GM04504 (cell line): ENCODE measurements at places on chromosomes 3 and 15.

DNA sequence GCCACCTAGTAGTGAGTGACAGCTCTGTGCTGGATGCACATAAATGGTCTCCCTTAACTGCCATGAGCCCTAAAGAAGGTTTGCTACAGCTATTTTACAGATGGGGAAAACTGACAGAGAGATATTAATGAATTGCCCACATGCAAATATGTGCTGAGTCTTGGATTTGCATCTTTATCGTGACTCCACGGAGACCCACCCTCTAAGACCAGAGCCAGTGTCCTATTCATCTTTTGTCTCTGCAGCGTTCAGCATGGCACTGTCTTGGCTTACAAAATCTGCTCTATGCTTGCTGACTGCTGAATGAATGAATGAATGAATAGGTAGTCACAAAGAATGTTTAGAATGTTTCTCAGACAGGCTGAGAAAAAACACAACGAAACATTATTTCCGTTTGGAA lies 48.3 kb downstream of the BTD start:
- no peak for DNase-seq

DNA sequence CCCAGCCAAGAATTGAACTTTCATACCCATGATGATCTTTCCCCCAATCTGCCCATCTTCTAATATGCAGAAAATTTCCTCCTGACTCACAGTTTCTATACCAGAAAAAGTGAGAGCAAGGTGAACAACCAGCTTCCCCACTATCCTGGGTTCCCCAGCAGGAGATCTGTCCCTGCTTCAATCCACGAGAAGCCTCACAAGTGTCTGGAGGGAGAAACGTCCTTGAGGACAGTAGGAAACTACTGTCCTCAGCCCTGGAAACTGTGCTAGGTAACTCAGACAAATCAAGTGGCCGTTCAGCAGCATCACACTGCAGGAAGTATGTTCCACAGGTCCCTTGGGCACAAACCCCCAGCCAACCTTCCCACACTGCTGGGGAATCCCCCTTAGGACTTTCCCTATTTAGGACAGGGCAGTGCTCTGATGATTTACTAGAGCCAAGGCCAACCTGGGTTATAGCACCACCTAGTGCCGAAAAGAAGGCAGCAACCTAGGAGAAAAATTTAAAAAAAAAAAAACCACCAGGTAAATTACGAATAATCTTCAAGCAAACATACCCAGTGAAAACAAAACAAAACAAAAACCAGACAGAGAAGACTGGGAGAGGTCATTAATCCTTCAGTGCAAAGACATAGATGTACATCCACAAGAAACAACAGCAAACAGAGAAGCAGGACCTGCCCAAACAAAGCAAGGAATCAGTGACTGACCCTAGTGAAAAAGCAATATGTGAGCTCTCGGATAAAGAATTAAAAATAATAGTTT lies 36.0 kb downstream of the MORC1 start:
- peak; percentile 0 for DNase-seq

DNA sequence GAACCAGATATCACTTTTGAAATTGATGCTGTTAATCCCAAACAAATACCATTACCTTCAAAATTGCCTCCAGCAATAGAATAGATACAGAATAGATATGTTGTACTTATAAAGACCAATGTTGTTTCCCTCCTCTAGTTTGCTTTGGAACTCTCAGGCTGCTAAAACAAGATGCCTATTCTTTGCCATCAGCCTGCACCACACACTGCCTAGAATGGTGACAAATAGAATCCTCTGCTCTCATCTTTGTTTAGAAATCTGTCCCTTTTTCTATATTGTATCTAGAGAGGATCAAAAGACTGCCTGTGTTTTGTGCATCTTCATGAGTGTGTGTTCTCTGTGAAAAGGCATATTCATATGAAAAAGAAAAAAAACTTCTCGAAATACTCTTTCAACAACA lies 349.2 kb upstream of the CCDC54 start:
- no peak for DNase-seq

DNA sequence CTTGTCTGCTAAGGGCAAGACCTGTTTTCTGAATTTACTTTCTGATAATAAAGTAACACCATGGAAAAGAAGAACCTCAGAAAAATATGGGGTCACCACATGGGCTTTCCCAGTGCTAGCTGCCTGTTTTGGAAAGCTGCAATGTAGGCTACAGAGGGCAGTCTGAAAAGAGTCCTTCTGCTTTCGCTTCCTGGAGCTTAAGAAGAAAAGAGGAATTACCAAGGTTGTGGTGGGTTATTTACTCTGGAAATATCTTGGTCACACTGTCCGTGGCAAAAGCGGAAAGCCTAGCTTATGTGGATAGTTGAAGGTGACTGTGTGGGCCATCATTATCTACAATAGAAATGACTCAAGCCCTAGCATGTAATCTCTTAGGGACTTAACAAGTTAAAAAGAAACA lies 31.7 kb upstream of the IP6K2 start:
- no peak for DNase-seq

DNA sequence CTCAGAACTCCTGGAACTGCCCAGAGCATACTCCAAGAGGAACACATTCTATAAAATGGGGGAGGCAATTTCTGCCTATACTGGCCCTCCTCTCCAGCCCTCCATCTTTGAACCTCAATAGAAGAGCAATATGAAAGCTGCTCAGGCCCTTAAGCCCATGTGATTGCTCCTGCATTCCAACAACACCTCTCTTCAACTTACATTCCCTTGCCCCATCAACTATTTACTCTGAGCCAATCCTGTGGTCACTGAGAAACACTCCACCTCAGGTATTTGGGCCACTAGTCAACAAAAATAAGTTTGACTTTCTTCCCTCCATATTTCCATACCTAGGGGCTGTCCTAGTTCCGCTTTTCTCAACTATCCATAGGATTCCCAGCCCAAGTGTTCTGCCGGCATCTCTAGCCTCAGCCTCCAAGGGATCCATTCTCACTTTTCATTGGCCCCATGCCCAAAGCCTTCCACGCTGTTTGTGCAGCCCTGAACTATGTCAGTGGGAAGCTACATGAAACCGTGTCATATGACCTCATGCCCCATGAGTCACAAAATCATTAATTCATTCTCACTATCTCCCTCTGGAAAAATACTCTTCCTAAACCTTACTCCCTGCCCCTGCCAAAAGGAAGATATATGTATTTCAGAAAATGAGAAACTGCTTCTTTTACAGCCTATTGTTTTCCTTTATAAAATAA lies 61.6 kb downstream of the GJD2 start:
- DNase-seq, result no peak

DNA sequence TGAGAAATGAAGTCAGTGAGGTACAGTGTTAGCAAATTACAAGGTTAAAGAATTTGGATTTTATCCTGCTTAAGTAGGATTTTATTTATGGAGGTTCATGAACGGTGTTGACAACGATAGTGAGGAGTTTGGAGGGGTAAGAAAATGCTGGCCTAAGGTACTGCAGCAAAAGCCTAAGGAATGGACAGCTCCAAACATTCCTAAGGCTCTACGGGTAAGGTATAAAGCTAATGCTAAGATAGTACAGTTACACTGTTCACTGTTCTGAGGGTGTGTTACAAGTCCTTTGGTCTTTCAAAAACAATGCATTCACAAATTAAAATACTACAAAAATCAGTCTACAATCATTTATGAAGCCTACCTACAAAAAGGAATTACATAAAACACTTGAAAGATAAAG lies 7.3 kb downstream of the MTMR10 start:
- no peak for DNase-seq

GRCh38 chr3:157226173-157226847 lies 66.4 kb upstream of the CCNL1 start:
- DNase-seq, result no peak

DNA sequence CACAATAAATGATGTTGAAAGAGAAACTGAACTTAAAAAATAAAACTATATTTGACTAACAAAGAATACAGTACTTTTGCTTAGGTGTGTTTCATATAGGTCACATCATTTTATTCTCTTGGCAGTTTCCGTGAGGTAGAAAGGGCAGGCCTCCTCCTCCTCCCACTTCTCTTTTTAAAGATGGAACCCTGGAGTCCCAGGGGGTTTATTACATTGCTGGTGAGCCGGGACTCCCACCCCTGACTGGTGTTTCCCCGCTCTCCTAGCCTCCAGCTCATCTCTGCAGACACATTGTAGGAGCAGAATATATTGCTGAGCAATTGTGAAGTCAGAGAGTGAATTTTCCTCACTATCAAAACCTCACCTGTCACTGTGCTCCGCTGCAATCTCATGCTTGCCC lies 30.0 kb downstream of the ZDHHC23 start:
- no peak for DNase-seq

DNA sequence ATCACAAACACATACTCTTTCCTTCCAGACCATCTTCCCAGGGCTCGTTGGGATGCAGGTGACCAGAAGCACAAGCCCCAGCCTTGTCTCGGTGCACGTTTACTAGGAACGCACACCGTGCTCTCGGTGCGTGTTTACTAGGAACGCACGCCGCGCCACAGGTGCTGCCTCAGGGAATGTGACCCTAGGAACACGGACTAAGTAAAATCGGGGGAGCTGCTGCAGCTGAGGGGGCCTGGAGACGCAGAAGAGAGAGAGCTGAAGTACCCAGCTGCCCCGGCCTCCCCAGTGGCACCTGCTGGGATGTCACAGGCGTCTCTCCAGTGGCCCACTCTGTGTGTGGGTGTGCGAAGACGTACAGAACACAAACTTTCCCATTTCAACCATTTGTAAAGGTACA lies 91.0 kb upstream of the SNRPA1 start:
- DNase-seq, result no peak

DNA sequence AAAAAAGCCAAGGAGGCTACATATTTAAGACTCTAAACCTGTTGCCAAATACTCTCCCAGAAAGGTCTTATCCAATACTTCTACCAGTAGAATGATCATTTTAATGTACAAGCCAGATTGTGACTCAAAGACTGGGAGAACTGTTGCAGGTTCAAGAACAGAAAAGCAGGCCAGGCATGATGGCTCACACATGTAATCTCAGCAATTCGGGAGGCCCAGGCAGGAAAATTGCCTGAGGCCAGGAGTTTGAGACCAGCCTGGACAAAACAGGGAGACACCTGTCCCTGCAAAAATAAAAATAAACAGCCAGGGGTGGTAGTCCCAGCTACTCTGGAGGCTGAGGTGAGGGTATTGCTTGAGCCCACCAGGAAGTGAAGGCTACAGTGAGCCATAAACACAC lies 17.8 kb upstream of the THUMPD3 start:
- no peak for DNase-seq

DNA sequence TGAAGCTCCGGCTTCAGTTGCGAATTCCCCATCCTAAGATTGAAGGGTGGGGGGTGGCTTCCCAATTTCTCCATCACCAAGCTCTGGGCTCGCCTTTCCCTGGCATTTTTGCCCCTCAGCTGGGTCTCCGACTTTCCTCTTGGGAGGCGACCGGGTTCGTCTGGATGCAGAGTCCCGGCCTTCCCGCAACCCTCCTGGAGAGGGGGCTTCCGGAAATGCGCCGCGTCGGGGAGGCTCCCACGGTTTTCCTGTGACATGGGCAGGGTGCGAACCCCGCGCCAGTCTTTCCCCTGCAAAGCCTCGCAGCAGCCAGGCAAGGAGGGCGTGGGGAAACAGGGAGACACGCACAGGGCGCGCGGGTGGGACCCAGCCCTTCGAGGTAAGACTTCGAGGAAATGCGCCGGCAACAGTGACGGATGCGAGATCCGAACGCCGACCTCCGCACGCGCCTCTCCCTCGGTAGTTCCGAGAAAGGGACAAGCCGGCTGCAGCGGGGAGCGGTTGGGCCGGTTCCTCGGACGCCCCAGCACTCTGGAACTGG lies 466 bp upstream of the HCN4 start:
- DNase-seq, result no peak

- no peak for DNase-seq
Measured at GRCh38 chr3:79968418-79968817, 200.6 kb upstream of the ROBO1 start.

DNA sequence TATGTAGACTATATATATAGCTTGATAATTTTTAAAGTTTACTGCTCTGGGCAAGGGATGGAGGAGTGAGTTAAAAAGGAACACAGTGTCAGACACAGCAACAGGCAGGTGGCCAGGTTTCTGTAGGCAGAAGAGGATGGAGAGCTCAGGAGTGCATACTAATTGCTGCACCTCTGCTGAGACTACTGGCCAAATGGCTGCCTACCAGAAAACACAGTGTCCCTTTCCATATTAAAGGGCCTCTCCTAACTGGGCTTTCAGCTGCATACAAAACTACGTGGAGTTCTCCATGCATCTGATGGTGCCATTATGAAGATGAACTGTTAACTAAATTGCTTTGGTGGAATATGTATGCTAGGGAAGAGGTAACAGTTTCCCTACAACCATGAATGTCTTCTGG lies 1.8 kb downstream of the ATP13A4 start:
- DNase-seq, result no peak

DNA sequence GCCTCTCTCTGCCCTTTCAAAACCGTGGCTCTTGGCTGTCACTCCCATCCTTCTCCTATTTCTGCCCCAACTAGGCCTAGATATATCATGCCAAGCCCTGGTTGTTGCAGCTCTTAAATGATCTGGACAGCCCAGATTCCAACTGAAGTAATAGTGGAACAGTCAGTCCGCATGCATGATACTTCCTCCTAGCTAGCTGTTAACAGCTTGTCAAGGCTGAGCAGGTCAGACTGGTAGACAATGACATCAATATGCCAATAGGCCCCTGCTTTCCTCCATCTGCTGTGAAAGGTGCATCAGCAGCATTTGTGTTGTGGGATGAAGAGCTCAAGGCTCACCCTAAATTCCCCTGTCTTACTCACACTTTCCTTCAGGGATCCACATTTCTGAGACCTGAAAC lies 527.7 kb upstream of the TGFBR2 start:
- DNase-seq, result no peak

GRCh38 chr3:17505856-17506255 lies 236.6 kb downstream of the TBC1D5 start:
- DNase-seq, result no peak

DNA sequence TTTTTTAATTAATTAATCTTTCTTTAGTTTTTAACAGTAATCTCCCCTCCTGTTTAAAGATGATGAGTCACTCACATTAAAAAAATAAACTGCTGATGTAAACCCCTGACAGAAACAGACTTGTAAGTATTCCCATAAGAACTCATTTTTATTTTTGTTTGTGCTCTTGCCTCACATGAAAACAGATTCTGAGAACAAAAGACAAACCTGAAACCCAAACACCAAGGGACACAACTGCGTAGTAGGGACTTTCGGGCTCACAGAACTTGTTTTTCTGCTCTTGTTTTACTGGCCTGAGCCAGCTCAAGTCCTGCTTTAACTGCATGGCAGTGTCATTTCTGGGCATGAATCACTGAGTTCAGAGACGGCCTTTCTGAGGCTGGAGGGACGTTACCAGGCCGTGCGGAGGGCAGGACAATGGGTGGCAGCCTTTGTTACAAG lies 600.8 kb downstream of the FOXP1 start:
- peak; percentile 58 for DNase-seq

DNA sequence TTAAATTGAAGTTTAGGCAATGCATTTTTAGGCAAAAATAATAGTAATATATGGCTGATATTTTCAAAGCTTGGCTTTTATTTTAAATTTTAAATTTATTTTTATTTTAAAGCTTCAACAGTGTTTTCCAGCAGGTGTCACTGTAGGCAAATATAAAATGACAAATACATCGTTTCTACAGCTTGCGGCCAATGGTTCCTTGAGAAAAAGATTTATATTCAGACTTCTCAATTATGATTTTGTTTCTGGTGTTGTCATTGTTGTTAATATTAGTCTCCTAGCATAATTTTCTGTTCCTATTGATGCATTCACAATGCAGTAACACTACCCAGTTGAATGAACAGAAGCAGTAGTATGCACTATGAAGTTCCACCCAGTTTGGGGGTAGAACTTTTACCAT lies 220.7 kb upstream of the DNAJC19 start:
- no peak for DNase-seq

GRCh38 chr3:160126051-160126450 lies 99.2 kb upstream of the C3orf80 start:
- DNase-seq, result no peak
